Stimulated activated CD4-positive, alpha-beta T cell treated with anti-CD3 and anti-CD28 coated beads, Interleukin-2, amount 100 ng/mL, for 4 hours (primary cell): ENCODE measurements at places on chromosomes 2 and 18.

DNA sequence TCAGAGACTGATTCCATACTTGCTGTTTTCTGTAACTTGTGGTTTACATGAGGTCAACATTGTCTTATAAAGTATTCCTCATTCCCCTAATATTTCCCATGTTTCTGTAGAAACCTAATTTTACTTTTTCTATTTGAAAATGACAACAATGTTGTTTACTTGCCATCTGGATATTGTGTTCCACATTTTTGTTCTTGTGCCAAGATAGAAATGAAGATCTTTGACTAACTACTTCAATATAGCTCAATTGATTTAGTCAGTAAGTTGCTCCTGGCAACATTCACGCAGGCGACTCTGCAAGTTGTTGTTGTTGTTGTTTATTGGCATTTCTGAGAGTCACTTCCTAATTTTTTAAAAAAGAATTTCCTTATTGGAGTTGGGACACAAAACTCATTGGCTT, 69.5 kb downstream of the CAVIN2 start:
- no peak for DNase-seq

GRCh38 chr2:6623746-6624145, 242.0 kb downstream of the CMPK2 start:
- no peak for DNase-seq

GRCh38 chr2:70552501-70553333, 909 bp downstream of the TGFA start:
- no peak for DNase-seq

- DNase-seq = no peak
Observed at GRCh38 chr18:45792506-45793263, 32.8 kb upstream of the SIGLEC15 start.

- no peak for DNase-seq
Observed at GRCh38 chr2:186718903-186719302, 25.0 kb downstream of the FAM171B start.

- DNase-seq = no peak
Observed at GRCh38 chr2:111904726-111905474, 6.5 kb downstream of the MERTK start.

DNA sequence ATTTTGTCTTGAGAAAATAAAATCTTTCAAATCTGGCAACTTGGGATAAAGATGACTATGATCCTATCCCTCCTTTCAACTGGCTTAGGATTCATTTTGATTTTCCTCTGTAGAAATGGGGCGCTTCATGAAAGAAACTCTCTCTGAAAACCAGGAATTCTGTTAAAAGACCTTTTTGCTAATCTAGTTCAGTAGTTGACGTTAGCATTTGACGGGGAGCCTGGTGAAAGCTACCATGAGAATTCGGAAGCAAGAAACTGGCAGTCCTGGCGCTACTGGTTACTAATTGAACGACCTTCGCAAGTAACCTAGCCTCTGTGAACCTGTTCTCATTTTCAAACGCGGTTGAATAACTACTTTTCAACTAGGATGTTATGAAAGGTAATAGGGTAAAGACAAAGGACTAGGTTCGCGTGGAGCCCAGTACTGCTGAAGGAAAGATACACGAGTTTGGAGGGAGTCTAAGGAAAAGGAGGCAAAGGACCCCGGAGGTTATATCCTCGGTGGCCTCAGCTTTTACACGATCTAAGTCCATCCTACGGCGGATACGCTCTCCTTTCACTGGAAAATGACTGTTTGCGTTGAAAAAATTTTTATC, 604 bp upstream of the STK11IP start:
- DNase-seq = no peak

DNA sequence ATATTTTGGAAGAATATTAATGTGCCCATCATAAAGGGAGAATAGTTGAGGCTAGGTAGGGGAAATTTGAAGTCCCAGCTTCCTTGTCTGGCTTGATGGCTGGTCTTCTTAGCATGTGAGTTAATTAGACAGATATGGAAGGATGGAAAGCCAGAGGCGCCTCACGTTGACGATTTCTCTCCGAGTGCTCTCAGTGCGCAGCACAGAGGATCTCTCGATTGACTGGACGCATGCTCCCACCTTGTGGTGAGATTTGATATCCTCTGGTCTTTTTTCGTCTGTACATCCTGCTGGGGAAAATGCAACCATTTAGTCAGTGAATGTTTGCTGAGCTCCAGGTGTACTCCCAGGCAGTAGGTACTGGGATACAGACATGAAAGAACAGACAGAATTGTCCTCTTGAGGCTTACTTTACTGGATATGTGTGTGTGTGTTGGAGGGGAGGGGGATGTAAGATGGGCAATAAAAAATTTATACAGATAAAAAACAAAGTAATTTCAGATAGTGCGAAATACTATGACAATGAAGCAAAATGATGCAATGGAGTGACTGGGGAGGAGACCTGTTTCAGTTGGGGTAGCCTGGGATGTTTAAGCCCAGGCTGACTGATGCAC, 66.9 kb upstream of the ZNG1B start:
- DNase-seq = peak; percentile 50

GRCh38 chr2:41830600-41830999, 217.2 kb upstream of the PKDCC start:
- no peak for DNase-seq

DNA sequence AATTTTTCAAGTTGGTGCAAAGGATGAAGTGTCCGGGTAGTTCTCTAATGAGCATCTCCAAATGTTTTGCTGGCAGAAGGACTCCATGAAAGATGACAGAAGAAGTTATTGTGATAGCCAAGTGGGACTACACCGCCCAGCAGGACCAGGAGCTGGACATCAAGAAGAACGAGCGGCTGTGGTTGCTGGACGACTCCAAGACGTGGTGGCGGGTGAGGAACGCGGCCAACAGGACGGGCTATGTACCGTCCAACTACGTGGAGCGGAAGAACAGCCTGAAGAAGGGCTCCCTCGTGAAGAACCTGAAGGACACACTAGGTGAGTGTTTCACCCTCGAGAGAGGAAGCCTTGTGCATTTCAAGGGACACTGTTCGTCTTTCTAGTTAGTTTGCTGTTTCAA, 110.3 kb downstream of the NCK2 start:
- no peak for DNase-seq

- DNase-seq = no peak
Observed at GRCh38 chr2:113834051-113834730, 55.7 kb upstream of the ACTR3 start.

GRCh38 chr18:70468861-70469547, 180.2 kb downstream of the SOCS6 start:
- no peak for DNase-seq

- no peak for DNase-seq
Observed at GRCh38 chr2:24515335-24515734, 24.3 kb downstream of the NCOA1 start.

GRCh38 chr2:239563561-239563960, 162.7 kb upstream of the HDAC4 start:
- no peak for DNase-seq

- DNase-seq = no peak
Observed at GRCh38 chr18:42480441-42480840, 525.4 kb downstream of the PIK3C3 start.

GRCh38 chr2:48248251-48248933, 281.6 kb upstream of the STON1 start:
- no peak for DNase-seq

- DNase-seq = no peak
Observed at GRCh38 chr18:62876828-62877227, 161.5 kb downstream of the PHLPP1 start.

DNA sequence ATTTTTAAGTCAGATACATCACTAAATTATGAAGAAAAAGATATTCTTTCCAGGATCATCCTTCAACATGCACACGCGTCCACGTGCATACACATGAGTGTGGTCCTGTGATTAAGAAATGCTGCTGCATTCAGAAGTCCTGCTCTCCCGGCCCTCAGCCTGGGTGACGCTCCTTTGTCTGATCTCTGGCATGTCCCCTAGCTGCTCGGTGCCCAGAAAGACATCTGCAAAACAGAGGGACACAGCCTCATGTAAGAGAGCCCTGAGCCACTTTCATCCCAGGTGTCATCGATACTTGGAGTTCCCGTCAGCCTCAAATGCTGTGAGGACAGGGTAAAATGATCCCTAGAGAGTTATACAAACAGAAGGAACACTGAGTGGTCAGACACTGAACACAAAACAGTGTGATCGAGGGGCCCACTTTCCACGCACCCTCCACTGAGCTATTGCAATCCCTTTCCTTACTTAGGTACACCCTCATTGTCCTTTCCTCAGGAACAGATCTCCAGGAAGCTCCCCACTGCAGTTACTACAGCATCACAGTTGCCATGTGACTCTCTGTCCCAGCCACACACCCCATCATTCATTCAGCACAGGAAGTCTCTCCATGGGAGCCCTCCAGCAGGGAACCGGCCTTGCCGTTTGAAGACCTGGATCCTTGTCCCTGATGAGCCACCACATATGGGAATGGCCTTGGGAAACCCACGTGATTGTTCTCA, 32.1 kb downstream of the CRACDL start:
- no peak for DNase-seq

DNA sequence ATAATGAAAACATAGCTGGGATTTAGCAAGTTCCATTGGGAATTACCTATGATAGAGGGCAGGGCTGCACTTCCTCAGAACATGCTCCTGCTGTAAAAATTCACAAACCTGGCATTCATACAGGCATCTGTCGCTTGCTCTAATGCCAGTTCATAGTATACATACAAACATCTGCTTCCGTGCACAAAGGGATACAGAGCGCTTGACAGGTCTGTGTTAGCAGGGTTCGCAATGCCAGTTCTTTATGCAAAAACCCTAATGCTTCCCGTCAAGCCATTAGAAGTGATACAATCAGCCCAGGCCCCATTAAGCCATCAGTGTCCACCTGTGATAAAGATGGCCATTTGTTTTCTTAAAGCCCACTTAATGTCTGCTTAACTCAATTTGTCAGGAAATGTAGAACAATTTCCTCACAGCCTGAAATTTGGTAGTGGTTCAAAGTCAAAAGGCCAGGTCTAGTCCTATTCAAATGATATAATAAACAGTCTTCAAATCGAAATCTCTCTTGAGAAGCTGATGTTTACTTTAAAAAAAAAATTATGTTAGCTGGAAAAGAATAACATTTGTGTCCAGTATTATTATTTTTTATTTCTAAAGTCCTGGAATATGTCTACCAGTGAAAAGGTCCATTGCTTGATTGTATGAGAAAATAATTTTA, 556.3 kb downstream of the ARHGAP15 start:
- no peak for DNase-seq

DNA sequence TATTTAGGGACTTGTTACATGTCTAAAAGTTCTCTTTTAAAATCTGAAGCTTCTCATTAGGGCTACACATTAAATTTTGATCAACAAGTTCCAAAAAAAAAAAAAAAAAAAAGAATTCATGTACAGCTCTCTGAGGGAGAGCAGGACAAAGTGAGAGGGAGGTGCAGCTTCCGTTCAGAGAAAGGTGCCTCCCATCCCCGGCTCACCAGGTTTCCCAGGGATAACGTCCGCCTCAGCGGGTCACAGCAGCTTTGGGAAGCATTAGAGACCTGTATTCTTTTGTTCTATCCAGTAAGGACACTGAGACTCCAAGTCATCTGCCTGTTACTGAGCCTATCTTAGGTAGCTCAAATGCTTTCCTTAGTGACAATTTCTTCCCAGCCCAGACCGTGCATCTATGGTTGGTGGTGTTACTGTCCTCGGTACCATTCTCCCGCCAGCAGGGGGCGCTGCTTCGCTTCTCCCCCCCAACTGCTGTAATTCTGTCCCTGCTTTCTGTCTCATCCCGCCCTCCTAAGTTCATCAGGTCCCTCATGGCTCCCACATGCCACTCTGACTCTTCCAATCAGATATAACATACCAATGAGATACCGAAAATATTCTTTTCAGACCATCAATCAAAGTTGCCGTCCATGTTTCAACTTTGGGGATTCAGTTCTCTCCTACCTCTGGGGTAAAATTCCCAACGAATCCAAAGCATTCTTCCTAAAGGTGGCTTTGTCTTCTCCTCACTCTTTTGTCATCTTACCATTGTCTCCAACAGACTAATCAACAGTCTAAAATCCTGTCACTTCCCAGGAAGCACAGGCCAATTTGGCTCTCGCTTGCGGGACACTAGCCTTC, 466.5 kb downstream of the METTL4 start:
- peak; percentile 1 for DNase-seq

DNA sequence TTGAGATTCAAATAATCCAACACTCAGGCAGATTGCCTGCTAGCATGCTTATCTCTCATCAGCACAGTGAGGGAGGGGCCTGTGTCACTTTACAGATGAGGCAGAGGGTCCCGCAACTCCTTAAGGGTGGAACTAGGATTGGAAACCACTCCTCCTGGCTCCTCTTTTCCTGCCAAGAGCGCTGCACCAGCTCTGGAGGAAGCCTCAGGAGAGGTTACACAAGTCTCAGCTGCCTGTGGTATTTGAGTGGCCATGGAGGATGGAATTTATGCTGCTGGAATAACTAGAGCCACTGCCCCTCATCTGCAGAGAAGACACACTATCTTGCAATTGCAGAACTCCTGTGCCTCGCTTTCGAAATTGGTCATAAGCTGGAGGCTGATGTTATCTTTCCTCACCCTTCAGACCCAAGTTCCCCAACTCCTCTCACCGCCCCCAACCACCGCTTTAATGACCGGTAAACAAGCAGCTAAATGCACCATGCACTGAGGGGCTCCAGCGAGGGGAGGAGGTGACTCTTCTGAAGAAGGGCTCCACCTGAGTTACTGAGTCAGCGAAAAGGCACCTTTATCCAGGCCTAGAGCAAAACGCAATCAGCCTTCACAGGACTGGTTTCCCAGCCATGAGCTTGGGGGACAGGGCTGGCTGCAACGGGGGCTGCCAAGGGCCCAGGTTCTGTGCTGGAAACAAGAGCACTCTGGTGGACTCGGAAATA, 245.8 kb downstream of the SOX11 start:
- DNase-seq = no peak

DNA sequence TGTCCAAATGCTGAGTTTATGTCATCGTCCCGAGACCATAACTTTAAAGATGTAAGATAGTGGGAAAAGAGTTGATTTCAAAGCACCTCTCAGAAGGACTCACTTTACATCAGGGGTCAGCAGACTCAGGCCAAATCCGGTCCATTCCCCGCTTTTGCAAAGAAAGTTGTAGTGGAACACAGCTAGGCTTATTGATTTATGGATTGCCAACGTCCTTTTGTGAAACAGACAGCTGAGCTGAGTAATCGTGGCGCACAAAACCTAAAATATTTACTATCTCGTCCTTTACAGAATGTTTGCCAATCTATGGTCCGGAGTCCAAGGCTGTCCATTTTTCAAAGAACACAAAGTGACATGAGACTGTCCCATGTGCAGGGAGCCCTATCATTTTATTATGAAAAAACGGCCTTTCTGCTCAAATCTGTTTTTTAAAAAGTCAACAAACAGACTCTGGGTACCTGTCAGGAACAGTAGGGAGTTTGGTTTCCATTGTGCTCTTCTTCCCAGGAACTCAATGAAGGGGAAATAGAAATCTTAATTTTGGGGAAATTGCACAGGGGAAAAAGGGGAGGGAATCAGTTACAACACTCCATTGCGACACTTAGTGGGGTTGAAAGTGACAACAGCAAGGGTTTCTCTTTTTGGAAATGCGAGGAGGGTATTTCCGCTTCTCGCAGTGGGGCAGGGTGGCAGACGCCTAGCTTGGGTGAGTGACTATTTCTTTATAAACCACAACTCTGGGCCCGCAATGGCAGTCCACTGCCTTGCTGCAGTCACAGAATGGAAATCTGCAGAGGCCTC, at the start of gene IL1RN:
Gene IL1RN (plus strand): TSS at position 754 of the 801 bp plus-strand sequence. CDS start 27 bp downstream, at position 781.
- DNase-seq = no peak

GRCh38 chr2:151103551-151103950, 158.1 kb downstream of the RBM43 start:
- DNase-seq = no peak

- no peak for DNase-seq
Observed at GRCh38 chr2:59204040-59204439, 962.9 kb upstream of the FANCL start.

GRCh38 chr2:12807907-12808810, 91.4 kb downstream of the TRIB2 start:
- DNase-seq = no peak

GRCh38 chr2:31202041-31202440, 15.3 kb downstream of the CAPN14 start:
- no peak for DNase-seq
